ENCODE measurements at places on chromosomes 11 and 22.

DNA sequence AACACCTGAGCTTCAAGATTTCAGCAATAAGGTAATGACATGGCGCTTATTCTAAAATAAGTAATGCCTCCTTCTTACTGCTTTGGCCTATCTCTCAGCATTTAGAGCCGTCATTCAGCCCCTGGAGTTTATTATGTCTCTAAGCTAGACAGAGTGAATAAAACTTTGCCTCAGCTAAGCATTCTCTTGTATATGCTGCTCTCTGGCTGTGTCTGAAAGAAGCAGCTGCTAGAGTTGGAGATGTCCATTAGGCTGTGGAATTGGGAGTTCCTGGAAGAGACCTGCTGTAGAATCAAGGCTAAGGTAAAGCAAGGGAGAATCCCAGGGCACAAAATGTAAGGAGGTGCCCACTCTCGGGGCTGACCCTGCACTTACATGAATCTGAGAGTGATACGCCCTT is 35.5 kb upstream of the TTC12 start:
- no peak for DNase-seq

DNA sequence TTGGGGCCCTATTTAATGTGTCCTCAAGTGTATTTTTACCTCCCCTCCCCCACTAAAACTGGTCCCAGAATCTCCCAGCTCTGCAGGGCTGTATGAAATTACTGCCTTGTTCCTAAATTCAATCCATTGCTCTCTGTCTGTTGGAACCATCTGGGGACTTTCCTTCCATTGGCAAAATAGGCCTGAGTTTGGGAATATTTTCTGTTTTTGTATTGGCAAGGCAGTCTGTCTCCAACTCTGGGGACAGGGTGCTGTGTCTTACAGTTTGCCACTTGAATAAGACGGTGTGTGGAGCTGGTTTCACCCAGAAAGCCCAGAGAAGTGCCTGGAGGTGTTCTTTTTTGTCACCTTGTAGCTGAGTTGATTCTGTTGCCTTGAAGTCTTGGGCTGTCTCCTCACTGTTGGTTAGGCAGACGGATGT is 1.3 kb downstream of the PACS1 start:
- DNase-seq = no peak

GRCh38 chr22:40446203-40446602 is 75.8 kb downstream of the SGSM3 start:
- DNase-seq = no peak

DNA sequence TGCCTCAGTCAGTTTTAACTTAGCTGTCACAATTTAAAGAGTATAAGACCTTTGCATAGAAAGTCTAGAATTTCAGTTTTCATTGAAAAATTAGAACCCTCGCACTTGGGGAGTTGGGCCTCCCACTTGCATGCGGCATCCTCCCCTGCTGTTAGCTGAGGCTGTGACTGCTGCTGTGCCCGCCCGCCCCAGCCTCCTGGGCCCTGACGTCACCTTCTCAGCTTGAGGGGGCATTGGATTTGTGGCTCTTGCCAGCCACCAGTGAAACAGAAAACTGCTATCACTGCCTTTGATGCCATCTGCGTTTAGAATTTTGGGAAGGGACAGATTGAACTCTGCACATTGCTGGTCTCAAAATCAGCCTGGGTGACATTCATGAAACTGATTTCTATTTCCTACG is 108.7 kb downstream of the CTTN start:
- DNase-seq = peak; percentile 20

- no peak for DNase-seq
Measured at GRCh38 chr11:80024119-80024518, 583.3 kb upstream of the TENM4 start.

GRCh38 chr22:27238935-27239510 is 562.5 kb downstream of the MN1 start:
- peak; percentile 84 for DNase-seq

DNA sequence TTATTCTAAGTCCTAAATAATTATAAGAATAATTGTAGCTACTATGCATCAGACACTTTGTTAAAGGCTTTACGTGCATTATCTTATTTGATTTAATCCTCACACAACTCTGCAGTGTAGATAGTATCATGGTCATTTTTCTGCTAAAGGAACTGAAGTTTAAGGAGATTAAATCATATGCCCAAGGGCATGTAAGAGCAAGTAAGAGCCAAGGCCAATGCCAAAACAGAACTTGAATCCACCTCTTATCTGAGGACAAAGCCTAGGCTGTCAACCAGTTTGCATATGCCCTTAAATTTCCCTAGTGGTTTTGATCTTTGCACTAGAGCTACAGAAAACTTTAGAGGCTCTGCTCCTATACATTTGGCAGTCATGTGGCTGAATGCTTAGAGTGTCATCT is 65.6 kb upstream of the OR5AK2 start:
- DNase-seq = no peak

DNA sequence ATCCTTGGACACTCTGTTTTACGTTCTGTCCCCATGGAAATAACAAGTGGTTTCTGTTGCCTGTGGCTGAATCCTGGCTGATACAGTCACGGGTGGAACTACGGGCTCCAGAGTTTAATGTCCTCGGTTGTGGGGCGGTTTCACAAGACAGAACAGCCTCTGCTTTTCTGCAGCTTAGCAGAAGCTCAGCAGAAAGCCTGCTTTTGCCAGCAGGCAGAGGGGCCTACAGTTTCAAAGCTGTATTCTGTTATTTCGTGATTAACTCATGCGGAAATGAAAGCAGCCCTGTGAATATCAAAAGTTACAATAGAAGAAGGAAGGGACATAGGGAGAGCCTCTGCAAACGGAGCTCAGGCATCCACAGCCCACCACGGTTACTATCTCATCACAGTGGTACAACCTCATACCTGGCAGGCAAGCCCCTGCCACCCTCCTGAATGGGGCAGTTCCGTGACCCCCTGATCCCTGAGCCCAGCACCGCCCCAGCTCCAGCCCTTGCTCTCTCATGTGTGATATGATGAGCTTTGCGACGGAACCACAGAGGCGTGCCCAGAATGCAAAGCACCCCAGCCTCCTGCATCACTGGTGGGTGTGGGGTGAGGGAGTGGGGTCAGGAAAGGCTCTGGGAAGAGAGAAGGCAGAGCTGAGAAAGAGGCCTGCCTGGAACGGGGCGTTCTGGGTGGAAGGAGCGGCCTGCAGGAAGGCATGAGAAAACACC is 360.6 kb downstream of the BRD1 start:
- no peak for DNase-seq

GRCh38 chr11:61787928-61788491 is 4.4 kb downstream of the TMEM258 start:
- no peak for DNase-seq

GRCh38 chr22:44024288-44024921 is at the start of gene PARVB:
Gene PARVB (plus strand): TSS chr22:44024302. CDS start chr22:44024340, 38 bp downstream.
- DNase-seq = no peak

DNA sequence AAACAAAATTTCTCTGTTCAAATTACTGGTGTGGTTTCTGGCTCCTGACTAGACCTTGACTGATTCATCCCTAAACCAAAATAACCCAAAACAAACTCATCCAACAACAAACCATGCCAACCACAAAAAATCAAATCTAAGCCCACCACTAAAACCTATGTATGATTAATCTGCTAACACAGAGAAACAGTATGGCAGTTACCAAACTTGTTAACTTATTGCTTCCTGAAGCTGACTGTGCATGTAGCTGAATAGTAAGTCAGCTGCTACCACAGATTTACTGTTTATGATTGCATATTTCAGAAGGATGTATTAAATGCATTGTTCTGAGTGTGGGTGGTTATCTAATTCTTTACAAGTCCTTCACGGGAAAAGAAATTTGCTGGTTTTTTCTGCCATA is 231.1 kb downstream of the SWAP70 start:
- DNase-seq = no peak

- peak; percentile 61 for DNase-seq
Measured at GRCh38 chr11:43944761-43945311, 2.4 kb downstream of the C11orf96 start.

Measured in left hindlimb (tissue), 1 donor.